Activated CD4-positive, alpha-beta T cell treated with anti-CD3 and anti-CD28 coated beads for 36 hours (primary cell): ENCODE measurements at places on chromosomes 2 and 18.

DNA sequence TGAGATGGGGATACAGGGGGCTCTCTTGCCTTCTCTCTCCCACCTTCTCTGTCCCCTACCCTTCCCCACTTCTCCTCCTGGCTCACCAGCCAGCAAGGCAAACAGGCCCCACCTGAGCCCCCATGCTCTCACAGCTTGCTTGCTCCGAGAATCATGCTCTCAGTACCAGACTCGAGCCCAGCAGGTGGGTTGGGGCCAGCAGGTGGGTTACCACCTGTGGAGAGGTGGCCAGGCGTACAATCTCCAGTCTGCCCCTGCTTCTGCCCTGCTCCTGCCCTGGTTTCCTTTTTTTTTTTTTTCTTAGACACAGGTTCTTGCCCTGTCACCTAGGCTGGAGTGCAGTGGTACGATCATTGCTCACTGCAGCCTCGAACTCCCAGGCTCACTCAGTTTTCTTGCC lies 214.5 kb downstream of the SH3RF3 start:
- no peak for DNase-seq

- DNase-seq, result no peak
These were observed 63.8 kb upstream of the RTN4 start for GRCh38 chr2:55114082-55114481.

GRCh38 chr2:158774681-158775080 lies 20.4 kb upstream of the DAPL1 start:
- no peak for DNase-seq

- DNase-seq, result no peak
These were observed 158.4 kb downstream of the SUCLG1 start for GRCh38 chr2:84300696-84301029.
